ENCODE measurements at places on chromosomes 13 and 19. TPM values are rescaled to one million over a fixed set of nuclear protein-coding genes. Genes with fewer than 3 reads are reported as not detected.

GRCh38 chr13:23995283-23996073 is 98.2 kb upstream of the C1QTNF9B start:
- DNase-seq = no peak

DNA sequence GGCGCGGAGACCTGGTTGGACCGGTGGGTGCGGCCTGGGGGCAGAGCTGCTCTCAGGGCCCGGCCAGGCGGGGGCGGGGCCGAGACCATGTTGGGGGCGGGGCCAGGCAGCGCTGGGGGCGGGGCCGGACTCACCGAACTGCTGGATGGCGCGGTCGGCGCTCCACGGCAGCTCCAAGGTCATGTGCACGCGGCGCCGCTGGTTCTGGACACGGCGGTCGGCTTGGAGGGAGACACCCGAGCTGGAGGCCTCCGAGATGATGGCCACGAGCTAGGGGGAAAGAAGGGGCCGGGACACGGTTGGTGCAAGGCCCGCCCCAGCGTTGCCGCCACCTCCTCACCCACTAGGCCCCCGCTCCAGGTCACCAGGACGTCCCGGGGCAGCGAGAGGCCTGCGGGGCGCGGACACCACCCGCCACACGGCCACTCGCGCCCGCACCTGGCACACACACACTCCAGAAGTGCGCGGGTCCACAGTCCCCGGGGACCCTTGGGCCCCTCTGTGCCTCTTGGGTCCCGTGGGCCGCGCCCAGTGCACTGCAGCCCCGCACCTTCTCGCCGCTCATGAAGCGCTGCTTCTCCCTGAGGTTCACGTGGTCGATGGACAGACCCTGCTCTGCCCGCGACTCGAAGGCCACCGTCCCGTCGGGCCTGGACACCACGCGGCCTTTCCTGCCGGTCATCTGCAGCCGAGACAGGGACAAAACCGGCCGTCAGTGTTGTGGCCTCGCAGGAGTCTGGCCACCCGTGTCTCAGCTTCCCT is 8.7 kb downstream of the GPX4 start:
- peak; percentile 19 for DNase-seq

The PBX4 gene
- polyA plus RNA-seq = 6.1 TPM

DNA sequence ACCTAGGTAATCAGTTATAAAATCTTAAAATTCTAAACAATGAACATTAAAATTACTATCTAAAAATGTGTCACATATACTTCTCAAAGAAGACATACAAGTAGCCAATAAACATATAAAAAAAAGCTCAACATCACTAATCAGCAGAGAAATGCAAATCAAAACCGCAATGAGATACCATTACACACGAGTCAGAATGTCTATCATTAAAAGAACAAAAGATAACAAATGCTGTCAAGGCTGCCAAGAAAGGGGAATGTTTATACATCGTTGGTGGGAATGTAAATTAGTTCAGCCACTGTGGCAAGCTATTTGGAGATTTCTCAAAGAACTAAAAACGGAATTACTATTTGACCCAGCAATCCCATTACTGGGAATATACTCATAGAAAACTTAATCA is 310.3 kb upstream of the EDNRB start:
- no peak for DNase-seq

The ERFL gene
- polyA plus RNA-seq = 0.15 TPM

The C3 gene
- polyA plus RNA-seq = 19.4 TPM

The GNG7 gene
- 5.4 TPM for polyA plus RNA-seq

- no peak for DNase-seq
Measured at GRCh38 chr13:38348861-38349389, 726 bp upstream of the UFM1 start.

DNA sequence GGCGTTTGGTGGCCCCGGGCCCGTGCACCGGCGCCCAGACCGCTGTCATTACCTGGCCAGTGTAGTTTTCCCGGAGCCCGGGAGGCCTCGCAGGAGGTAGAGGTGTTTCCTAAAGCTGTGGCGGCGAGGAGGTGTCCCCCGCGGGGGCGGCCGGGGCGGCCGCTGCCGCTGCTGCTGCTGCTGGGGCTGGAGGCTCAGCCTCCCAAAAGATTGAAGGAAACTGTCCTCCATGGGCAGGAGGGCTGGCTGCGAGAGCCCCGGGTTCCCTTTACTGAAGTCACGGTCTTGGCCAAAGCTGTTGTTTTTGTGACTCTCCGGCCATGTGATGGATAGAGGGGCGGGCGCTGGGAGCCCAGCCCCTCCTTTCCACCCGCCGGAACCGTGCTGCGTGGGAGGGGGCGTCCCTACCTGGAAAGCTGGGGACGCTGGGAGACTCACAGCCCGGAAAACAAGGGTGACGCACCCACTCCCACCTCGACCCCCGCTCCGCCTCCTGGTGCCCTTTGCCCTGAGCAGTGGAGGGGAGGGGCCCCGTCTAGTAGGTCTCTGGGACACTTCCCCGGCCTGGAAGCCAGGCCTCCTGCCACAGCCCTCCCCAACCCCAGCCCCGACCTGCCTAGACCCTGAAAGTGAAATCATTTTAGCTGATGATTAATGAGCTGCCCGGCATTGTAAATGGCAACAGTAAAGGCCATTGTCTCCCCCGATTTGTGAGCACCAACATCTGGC is at the start of gene N4BP2L1:
Gene N4BP2L1 (minus strand): TSS at position 279 of the 729 bp plus-strand sequence. CDS start 48 bp downstream, at position 231.
- DNase-seq = peak; percentile 83

The MCF2L gene
- polyA plus RNA-seq = 29.2 TPM

DNA sequence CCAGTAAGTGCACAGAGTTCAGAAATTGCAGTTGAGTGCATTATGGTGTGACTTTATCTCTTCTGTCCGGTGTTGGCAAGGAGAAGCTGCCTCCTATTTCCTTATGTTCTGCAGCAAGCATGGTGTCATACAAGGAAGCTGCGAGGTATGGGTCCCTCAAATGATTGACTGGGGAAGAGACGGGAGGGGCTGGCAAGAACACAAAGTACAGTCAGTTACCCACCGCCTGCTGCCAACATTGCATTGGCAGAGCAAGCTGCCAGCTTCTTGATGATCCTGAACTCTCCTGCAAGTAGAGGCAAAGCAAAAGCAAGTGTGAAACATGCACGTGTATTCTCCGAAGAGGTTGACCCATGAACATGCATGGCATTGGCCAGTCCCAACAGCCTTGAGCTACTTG is 1013.6 kb downstream of the UQCRFS1 start:
- DNase-seq = no peak

DNA sequence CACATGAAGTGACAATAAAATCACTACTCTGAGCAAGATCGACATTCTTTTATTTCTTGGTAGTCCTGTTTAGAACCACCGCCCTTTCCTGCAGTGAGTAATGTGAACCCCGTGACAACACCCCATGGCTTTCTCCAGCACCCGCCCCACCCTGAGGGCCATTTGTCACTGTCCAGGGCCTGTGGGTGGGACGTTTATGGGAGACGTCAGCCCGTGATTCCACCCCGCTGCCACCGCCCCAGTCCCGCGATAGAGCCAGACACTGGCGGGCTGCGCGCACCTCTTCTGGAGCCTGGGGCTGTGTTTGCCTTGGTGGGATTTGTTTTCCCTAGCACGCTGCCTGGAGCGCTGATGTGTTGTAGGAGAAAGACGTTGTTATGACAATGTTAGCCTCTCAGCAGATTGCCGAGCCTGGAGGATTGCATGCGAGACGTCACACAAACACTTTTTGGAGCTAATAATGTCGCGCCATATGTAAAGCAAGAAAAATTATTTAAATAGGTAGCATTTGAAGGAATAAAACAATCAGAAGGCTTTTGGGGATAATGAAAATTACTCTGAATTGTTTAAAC is 263.7 kb downstream of the TEX29 start:
- no peak for DNase-seq

The IGFL1 gene
- polyA plus RNA-seq = not detected

DNA sequence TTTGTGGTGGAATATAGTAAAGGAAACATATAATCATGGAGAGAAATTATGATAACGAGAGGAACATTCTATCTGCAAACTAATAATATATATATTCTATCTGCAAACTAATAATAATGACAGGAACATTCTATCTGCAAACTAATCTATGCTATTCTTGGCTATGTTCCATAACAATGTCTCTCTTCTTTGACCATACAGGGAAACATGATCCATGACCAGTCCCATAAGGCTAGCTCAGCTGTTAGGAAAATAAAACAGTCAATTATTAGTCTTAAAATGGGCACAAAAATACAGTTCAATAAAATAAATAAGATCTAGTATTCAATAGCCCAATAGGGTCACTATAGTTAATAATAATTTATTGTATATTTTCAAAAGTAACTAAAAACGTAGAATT is 707.8 kb upstream of the PCDH20 start:
- no peak for DNase-seq

DNA sequence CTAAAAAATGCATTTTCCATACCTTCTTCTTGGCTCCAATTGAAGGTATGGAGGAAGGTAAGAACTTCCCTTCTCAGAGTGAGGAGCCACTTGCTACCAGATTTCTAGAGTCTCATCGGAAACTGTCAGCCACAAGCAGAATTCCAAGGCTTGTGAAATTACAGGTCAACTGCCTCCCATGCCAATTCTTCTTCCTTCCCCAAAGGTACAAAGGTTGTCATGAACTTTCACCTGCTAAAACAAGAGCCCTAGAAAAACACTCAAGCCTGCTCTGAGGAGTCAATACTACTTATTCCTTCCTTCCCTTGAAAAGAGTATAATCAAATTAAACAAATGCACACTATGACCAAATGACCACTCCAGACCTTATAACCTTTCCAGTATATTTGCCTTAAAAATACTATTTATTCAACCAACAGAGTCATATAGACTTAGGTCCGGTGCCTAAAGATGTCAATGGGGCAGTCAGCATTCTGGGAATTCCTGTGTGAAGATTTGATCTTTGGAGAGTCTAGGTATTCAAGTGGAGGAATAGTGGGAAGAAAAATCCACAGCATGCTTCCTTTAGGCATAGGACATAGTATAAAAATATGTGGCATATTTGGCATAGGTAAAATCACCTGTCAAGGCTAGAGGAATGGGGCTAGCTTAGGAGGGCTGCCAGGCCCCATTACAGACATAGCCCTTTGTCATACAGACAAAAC is 539.3 kb downstream of the LIG4 start:
- DNase-seq = no peak

- no peak for DNase-seq
Measured at GRCh38 chr19:55231391-55232285, 3.1 kb upstream of the TMEM86B start.

The FFAR2 gene
- 0.78 TPM for polyA plus RNA-seq

The CFD gene
- 2.1 TPM for polyA plus RNA-seq

The KLF2 gene
- polyA plus RNA-seq = 15.3 TPM

The CGB2 gene
- polyA plus RNA-seq = not detected

DNA sequence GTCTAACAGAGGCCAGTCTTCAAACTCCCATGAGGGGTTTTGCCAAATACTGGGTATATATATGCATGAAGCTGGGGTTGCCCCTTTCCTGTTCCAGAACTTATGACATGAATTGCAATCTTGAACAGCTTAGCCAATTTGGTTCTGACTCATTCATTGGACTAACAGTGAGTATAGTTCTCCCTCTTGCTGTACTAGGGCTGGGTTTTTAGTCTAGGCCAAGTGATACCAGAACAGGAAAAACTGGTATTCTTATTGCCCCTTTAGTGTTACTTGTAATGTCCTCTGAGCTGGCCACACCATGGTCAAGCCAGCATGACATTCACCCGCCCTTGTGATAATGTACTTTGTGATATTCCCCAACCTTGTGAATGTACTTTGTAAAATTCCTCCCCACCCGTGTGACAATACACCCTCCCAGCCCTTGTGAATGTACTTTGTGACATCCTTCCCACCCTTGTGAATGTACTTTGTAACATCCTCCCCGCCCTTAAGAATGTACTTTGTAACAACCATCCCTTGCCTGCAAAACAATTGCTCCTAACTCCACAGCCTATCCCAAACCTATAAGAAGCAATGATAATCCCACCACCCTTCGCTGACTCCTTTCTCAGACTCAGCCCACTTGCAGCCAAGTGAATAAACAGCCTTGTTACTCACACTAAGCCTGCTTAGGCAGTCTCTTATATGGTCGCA is 26.9 kb downstream of the ZNF846 start:
- DNase-seq = peak; percentile 5

DNA sequence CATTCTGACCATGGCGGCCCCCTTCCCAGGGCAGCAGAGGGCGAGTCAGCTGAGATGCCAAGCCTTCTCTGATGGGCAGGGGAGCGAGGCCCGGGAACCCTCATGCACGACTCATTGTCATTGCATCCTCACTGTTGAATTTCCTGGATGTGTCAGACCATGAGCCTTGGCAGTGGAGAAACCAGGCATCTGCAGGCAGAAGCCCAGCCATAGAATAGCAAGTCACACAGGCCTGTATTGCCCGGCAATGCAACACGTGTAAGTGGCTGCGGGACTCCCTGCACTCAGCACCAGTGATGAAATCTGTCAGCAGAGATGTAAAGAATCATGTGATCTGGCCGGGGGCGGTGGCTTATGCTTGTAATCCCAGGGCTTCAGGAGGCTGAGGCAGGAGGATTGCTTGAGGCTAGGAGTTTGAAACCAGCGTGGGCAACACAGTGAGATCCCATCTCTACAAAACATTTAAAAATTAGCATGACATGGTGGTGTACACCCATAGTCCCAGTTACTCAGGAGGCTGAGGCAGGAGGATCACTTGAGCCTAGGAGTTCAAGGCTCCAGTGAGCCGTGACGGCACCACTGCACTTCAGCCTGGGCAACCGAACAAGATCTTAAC is 199.7 kb downstream of the KATNAL1 start:
- no peak for DNase-seq

- DNase-seq = no peak
Measured at GRCh38 chr13:99085808-99086266, 108.0 kb upstream of the DOCK9 start.

- DNase-seq = no peak
Measured at GRCh38 chr13:73039201-73040108, 19.4 kb upstream of the KLF5 start.

- no peak for DNase-seq
Measured at GRCh38 chr13:51276636-51277035, 54.4 kb downstream of the FAM124A start.

- DNase-seq = peak; percentile 31
Measured at GRCh38 chr13:76667551-76667950, 218.7 kb downstream of the KCTD12 start.

The SERP2 gene
- polyA plus RNA-seq = 13.0 TPM

The PLIN5 gene
- 5.3 TPM for polyA plus RNA-seq

The DHDH gene
- polyA plus RNA-seq = 4.6 TPM

- no peak for DNase-seq
Measured at GRCh38 chr19:48760504-48761205, 5.3 kb downstream of the FGF21 start.

DNA sequence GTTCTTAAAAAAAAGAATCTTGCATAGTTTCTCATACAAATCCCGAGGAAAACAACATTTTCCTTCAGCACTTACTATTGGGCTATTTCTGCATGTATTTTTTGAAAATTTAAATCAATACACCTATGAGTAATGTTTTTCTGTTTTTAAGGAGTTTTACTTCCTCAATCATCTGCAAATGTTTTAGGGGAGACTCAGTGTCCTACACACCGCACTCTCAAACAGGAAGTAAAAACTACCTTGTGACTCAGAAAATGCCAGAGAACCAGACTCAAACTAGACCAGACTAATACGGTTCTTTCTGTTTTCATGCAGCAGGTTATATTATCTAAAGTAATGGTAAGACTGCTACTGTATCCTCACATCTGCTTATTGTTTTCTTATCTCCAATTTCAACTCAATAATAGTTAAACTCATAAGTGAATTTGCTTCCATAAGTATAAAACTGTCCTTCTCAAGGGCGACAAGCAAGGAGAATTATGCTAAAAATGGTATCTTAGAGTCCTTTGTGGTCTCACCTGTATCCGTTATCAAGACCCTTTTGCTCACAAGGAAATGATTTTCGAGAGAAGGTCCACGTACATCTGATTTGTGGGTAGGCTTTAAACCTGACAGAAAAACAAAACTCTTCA is 52.5 kb downstream of the FLT3 start:
- DNase-seq = no peak

Measured in left kidney (tissue), 8 donors.